ENCODE measurements at places on chromosomes 12 and 14.

GRCh38 chr12:115440438-115440837 is 756.5 kb upstream of the TBX3 start:
- no peak for DNase-seq

GRCh38 chr12:3777206-3777809 is 24.4 kb upstream of the CRACR2A start:
- no peak for DNase-seq

- no peak for DNase-seq
Measured at GRCh38 chr12:62714774-62715721, 219.9 kb downstream of the PPM1H start.

DNA sequence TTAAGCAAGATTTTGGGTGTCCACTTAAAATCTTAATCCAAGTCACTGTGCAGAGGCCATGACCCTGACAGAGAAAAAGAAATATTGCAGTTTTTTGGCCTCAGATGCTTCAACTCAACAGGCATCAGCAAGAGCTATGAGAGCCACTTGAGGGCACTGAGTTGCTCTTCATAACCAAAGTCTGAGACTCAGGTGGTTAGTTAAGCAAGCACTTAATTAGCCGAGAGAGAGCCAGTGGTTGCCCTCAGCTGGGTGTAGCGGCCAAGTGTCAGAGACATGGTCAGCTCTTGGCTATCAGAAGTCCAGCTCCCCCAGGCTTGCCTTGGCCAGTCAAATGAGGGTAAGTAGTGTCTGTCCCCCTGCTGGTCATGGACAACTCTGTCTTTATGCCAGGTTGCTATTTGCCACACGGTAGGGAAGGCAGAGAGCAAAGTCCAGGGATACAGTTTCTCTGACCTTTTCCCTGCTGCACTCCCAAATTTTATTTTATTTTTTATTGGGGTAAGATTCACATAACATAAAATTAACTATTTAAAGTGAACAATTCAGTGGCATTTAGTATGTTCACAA is 9.0 kb upstream of the KRT71 start:
- no peak for DNase-seq

DNA sequence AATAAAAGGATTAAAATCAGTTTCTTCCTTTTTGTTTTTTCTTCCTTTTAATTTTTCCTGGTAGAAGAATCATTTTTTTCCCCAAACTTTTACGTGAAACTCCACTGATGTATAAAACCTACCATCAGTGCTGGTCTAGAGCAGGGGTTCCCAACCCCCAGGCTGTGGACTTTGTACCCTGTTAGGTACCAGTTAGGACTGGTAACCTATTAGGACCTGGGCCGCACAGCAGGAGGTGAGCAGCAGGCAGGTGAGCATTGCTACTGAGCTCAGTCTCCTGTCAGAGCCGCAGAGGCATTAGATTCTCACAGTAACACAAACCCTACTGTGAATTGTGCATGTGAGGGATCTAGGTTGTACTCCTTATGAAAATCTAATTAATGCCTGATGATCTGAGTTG is 10.1 kb downstream of the SMCO2 start:
- no peak for DNase-seq

DNA sequence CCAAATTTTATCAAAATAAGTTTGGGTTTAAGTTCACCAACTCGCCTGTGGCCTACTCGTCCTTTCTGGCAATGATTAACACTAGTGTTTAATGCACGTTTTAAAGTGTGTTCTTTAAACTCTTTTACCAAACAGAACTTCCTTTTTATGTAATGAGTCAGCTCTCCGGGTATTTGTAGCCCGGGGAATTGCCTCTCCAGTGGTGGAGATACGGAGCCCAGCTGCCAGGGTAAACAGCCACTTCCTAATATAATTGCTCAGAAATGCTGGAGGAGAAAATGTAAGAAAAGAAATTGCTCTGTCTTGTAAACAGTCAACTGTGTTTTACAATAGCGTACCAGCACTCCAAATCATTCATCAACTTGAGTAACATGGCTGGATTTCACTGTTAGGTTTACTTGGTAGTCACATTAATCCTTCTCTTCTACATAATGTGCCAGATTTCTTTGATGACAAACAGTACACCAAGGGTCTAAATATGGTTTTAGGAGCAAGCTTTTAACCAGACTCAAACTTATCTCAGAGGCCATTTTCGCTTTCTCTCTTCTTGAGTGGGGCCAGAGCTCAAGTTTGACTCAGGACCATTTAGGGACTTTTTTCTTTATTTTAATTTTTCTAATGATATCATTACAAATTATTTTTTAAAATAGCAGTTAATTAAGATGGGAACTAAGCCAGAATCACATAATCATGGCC is 101.2 kb upstream of the SLC38A2 start:
- no peak for DNase-seq
